ENCODE measurements at places on chromosomes 5 and 9.

GRCh38 chr9:89386797-89387196 lies 68.5 kb downstream of the SECISBP2 start:
- DNase-seq, result no peak

DNA sequence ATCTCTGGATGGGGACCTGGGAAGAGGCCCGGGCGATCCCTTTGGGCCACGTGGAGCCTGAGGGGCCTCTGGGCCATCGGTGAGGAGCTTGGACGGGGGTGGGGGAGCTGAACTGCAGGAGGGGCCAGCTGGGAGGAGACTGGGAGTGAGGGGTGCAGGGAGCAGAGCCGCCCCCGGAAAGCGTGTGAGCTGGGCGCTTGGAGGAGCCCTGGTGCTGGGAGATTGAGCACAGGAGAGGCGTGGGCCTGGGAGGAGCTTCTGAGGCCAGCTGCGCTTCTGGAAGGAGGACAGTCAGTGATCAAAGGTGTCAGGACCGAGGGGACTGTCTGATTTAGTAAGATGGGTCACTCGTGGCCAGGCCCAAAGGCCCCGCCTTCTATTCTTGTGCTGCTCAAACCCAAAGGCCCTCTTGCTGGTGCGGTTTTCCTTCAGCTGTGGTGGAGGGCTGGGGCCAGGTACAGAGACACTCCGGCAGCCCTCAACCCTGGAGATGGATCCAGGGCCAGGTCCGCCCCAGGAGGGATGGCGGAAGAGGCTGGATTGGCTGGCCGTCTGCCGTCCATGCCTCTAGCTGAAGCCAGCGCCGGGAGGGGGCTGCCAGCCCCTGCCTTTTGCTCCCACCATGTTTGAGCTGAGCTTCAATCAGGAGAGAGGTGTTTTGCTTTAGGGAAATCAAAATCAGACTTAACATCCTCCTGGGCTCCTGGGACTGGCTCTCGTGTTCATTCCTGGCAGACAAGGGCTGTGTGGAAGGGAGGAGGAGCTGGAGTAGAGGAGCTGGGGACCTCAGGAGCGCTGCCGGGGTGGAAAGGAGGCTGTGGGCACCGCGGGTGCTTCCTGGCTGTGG lies 21.6 kb downstream of the NCS1 start:
- peak; percentile 66 for DNase-seq

GRCh38 chr9:69918322-69918721 lies 97.7 kb downstream of the CFAP95 start:
- no peak for DNase-seq

DNA sequence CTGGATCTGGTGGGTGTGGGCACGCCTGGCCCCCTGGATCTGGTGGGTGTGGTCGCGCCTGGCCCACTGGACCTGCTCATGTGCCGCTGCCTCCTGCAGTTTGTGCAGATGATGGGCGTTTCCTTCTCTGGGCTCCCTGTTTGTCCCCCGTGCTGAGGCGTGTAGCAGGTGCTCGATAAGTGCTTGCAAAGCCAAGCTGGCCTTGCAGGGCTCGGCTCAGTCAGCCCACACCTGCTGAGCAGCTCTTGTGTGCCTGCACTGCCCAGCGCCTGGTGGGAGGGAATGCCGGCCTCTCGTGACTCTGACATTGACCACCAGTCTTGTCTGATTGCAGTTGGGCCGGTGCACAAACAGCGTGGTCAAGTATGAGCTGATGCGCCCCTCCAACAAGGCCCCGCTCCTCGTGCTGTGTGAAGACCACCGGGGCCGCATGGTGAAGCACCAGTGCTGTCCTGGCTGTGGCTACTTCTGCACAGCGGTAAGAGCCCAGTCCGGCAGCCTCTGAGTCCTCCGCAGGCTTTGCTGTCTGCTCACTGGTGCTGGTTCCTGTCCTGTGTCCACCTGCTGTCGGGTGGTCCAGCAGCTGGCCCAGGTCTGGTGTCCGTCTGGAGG lies 102.7 kb upstream of the CACNA1B start:
- no peak for DNase-seq

DNA sequence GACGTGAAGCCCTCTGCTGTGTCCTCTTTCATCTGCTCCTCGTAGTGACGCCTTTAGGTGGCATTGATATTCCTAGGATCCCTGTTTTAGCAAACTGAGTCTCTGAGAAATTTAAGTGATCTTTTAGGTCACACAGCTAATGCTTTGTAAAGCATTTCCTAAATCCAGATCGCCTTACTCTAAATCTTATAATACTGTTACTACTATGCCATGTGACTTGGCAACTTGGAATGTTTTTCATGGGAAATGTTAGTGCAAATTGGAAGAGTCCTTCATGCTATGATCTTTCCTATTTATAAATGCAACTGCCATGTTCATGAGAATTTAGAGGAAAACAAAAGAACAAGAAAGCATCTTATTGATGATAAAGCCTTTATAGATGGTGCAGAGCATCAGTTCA lies 212.2 kb downstream of the TRIO start:
- DNase-seq, result no peak

- DNase-seq, result no peak
These were observed 315.3 kb downstream of the DNAH5 start for GRCh38 chr5:13629218-13629617.

DNA sequence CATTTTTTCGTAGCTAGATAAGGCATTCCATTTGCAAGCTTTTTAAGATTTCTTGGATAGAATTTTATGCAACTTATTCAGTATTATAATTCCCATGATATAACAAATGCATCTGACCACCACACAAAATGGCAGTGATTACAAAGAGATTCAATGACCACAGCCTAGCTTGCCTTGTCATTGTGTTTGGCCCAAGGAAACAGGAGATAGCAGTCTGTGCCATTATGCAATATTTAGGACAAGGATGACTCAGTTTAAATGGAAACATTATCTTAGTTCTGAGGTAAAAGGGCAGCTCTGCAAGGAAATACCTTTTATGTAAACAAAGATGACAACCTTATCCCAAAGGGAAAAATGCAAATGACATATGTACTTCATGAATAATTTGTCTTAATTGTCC lies 89.8 kb downstream of the NUDT12 start:
- DNase-seq, result no peak

DNA sequence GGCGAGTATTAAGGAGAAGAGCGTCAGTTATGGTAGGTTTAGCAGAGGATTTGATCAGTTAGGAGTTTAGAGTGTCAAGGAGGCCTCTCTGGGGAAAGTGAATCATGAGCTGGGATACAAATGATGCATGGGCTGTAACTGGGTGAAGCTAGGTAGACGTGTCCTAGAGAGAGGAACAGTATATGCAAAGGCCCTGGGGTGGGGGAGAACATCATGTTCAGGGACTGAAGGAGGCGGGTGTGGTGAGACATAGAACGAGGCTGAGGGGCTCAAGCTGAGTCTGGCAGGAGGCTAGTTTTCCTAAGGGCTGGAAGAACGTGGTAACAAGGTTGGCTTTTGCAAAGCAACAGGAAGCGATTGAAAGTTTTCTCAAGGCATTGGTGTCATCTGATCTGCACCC lies 10.5 kb downstream of the TMEM268 start:
- no peak for DNase-seq

DNA sequence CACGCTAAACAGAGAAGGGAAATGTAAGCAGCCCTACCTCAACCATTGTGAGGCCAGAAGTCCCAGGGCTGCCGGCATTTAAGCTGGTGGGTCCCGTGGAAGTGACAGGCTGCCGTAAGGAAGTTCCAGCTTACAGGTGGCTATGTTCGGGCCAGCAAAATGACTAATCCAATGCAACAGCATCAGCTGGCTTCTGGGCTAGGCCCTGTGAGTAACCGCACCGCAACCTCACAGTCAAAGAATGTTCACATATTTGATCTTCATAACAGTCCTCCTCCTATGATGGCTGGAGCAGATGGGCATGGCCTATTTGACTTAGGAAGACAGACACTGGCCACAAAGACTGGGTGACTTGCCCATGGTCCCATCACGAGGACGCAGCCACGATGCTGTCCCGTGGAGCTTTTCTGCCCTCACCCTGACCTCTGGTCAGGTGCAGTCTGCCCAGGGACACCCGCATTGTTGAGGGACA lies 88.2 kb downstream of the LIFR start:
- DNase-seq, result no peak

GRCh38 chr5:168676501-168676900 lies 97.3 kb upstream of the PANK3 start:
- DNase-seq, result no peak

DNA sequence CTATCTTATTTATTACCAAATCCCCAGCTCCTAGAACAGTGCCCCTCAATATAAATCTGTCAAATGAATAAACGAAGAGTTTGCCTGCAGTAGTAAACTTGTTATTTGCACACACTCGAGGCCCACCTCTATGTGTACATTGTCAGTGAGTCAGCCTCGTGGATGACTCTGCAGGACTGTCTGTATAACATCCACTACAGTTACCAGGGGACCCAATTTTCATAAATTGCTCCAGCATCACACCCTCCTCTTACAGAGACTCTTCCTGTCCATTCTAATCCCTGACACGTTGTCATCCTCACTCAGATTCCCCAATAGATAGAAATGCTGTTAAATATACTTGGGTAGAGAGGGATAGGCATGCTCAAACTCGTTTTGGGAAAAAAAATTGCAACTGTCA lies 478.5 kb downstream of the RAB3C start:
- DNase-seq, result no peak

GRCh38 chr5:62259699-62260250 lies 46.2 kb upstream of the KIF2A start:
- no peak for DNase-seq

DNA sequence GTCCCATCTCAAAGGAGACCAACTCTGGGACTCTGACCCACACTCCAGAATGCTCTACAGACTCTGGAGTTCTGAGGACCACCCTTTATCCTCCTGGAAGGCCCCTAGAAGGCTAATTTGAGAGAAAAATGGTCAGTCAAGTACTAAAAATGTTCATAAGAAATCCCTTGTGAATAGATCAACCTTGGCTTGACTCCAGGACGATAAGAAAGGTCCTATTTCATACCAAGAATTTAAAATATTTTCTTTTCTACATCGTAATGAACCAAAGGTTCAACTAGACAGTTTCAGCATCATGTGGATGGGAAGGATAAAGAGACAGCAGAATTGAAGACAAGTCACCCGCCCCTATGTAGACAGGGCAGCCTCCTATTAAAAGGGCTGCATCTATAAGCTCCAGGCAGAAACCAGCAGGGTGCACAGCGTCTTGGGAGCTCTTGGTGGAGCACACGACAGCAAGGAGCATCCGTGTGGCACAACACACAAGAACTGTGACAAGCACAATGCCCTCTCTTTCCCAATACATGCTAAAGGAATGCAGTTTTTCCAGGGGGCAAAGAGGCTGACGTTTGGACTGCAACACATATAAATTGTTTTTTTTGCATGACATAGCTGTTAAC lies 38.3 kb downstream of the RASEF start:
- DNase-seq, result no peak

DNA sequence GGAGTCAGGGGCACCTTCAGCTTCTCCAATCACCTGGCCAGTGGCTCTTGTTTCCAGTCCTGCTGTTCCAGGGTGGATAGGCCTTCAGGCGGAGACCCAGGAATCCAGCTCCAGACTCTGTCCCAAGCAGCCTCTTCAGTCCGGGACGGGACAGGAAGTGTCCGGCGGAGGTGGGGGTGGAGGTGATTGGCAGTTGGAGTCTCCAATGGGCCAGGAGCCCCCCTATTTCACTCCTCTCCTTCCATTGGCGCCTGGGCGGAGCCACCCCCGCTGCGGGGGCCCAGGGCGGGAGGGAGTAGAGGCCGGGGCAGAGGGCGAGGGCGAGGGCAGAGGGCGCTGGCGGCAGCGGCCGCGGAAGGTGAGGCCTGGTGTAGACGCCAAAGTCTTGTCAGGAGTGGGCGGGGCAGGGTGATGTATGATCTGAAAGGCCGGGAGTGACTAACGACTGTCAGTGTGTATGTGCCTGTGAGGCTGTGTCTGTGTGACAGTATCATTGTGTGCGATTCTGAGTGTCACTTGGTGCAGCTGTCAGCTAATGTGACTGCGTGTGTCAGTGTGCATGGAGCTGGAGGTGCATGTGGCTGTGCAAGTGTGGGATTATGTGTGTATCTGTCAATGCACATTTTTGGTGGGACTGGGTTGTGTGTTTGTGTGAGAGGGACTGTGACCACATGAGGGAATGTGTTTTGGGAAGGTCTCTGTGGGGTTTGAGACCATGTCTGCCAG lies at the start of gene IL11RA:
IL11RA (plus strand) TSS at position 310 of the 726 bp plus-strand sequence. CDS start 3,033 bp downstream, outside the sequence.
- DNase-seq, result peak; percentile 90

- no peak for DNase-seq
These were observed 497.4 kb upstream of the CYLC2 start for GRCh38 chr9:102497709-102498108.

DNA sequence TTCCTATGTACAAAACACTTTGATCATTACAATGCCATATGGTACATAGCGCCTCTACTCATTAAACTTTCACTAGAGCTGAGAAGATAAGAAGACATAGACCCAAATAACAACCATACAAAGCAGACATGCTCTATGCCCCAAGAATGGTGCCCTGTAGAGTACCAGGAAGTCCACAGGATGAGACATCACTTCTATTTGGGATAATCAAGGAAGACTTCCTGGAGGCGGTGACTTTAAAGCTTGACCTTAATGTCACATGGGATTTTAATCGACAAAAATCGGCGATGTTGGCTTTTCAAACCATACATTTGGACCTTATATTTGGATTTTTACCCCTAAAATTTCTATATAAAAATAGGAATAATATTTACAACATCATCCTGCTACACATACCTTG lies 224.3 kb upstream of the MAP3K1 start:
- DNase-seq, result no peak

DNA sequence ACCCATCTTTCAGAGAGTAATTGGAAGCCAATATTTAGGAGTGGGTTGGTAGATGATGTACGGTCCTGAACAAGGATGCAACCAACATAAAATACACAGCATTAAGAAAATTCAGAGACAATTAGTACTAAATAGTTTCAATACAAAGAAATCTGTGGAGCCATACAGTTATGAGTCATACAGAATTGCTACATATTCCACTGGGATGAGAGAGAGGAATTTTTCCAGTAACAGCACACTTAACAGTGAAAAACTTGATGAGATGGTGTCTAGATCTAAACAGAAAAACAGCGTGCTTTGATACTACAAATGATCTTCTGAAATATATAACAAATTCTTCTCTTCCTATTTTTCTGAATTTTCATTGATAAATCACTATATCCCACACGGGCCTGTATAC lies 1999.3 kb upstream of the CDH9 start:
- no peak for DNase-seq

GRCh38 chr5:74850789-74851425 lies 15.3 kb downstream of the FAM169A start:
- DNase-seq, result no peak

DNA sequence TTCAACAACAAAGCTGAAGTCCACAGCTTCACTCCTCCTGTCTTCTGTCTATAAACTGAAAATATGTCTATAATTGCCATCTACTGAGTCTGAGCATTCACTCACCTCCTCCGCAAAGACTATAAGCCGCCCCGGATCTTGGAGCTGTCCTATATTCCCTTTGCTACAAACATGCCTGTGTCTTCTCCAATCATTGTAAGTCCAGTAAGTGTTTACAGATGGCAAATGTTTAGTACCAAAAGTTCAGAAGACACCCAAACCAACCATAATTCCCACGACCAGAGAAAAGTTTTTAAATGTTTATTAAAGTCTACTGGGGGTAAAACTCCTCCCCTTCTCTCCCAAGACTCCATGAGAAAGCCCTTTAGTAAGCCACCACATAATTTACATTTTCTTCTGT lies 80.9 kb downstream of the EBF1 start:
- no peak for DNase-seq

Measured in right forelimb (tissue), 1 donor.